Testis (tissue), 5 donors: ENCODE measurements at places on chromosomes 3 and 15. TPM values are rescaled to one million over a fixed set of nuclear protein-coding genes. Genes with fewer than 3 reads are reported as not detected.

- peak; percentile 97 for DNase-seq
- H3K27ac ChIP-seq, result peak overlapping the region; percentile 86
- H3K4me3 ChIP-seq, result peak overlapping the region; percentile 56
- no peaks in the 10 kb centered on the region for H3K36me3 ChIP-seq
- H3K27me3 ChIP-seq, result no peaks in the 10 kb centered on the region
These were observed 17.4 kb upstream of the CLK3 start for GRCh38 chr15:74598126-74598842.

DNA sequence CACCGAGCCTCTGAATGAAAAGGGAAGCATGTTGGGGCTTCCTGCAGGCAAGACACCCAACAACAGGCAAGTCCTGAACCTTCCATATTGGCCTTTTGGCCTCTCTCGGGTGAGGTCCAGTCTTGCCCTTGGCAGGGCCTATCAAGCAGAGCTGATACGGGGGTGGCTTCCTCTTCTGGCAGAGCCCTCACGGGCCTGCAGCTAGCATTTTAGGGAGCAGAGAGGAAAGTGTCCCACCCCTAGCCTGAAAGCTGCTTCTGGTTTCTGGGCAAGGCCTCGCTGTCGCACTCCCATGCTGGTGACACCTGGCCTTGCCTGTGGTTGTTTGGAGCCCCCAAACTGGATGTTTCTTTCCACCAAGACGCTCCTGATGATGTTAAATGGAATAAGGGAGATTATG is 31.8 kb upstream of the CTSH start:
- peaks cover 9% of the 10 kb centered on the region for H3K4me1 ChIP-seq
- H3K27ac ChIP-seq, result no peak overlapping the region
- no peaks in the 10 kb centered on the region for H3K27me3 ChIP-seq

GRCh38 chr15:86446253-86446640 is 366.6 kb downstream of the AGBL1 start:
- H3K4me3 ChIP-seq, result no peak overlapping the region
- no peak for DNase-seq
- no peak overlapping the region for H3K27ac ChIP-seq
- H3K27me3 ChIP-seq, result no peaks in the 10 kb centered on the region

GRCh38 chr15:99998661-99999101 is 265.4 kb upstream of the LYSMD4 start:
- H3K27ac ChIP-seq, result no peak overlapping the region
- no peaks in the 10 kb centered on the region for H3K27me3 ChIP-seq
- H3K4me3 ChIP-seq, result no peak overlapping the region
- H3K36me3 ChIP-seq, result no peaks in the 10 kb centered on the region
- DNase-seq, result no peak

DNA sequence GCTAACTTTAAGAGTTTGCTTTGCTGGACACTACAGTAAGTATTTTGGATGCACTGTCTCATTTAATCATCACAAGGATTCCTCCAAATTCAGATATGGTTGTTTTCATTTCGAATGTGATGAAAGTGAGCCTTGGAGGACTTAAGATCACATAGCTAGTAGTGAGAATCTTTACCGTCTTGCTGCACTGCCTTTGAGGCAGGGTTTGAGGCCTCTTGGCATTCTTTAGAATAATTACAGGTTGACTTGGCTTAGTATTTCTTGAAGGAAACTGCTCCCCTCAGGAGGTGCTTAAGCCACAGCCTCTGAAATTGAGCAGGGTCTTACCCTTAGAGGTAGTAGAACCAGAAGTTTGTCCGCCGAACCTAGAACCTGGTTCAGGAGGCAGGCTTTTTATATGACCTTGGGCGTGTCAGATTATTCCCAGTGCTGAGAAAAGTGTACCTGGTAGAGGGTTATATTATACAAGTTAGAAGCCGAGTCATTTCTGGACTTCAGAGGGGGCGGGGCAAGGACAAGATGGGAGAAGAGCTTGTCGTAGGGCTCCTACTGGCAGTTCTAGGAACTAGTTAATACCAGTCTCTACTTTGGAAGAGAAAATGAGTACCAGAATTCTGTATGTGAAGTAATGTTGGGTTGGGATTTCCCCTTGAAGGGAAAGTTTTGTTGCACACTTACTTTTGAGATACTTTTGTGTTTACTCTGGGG is 1.1 kb downstream of the TFG start:
- peaks cover 11% of the 10 kb centered on the region for H3K4me1 ChIP-seq
- H3K4me3 ChIP-seq, result peak overlapping the region; percentile 99
- DNase-seq, result peak; percentile 65
- no peaks in the 10 kb centered on the region for H3K36me3 ChIP-seq
- peak overlapping the region; percentile 99 for H3K27ac ChIP-seq

- no peak overlapping the region for H3K27ac ChIP-seq
- H3K27me3 ChIP-seq, result no peaks in the 10 kb centered on the region
- no peaks in the 10 kb centered on the region for H3K36me3 ChIP-seq
- peaks cover 4% of the 10 kb centered on the region for H3K4me1 ChIP-seq
These were observed 44.8 kb upstream of the MAP3K13 start for GRCh38 chr3:185318141-185318540.

DNA sequence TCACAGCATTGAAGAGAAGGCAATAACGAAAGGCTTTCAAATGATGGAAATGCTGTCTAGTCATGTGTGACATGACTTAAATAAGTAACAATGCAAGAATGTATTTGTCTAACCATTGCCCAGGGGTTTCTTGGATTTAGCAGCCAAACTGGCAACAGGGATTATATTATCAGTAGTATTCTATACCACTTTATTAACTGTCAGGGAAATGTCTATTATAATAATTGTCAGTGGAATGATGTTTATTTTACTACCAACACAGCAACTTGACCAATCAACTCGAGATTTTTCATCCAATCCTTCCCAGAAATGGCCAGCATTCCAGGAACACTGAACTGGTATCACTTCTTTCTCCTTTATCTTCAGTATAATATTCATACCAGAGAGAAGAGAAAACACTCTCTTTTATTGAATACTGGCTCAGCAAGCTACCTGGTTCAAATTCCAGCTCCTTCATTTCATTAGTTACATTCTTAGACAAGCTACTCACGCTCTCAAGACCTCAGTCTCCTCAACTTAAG is 66.2 kb downstream of the FOXP1 start:
- no peaks in the 10 kb centered on the region for H3K36me3 ChIP-seq
- H3K27ac ChIP-seq, result no peak overlapping the region
- no peak for DNase-seq

GRCh38 chr15:38455092-38455491 is 1.2 kb downstream of the FAM98B start:
- H3K36me3 ChIP-seq, result no peaks in the 10 kb centered on the region
- peak overlapping the region; percentile 86 for H3K4me3 ChIP-seq
- no peaks in the 10 kb centered on the region for H3K27me3 ChIP-seq
- peaks cover 8% of the 10 kb centered on the region for H3K4me1 ChIP-seq
- no peak for DNase-seq

GRCh38 chr3:15467227-15468181 is 40.1 kb downstream of the EAF1 start:
- no peaks in the 10 kb centered on the region for H3K4me1 ChIP-seq
- no peak overlapping the region for H3K27ac ChIP-seq
- no peaks in the 10 kb centered on the region for H3K36me3 ChIP-seq
- DNase-seq, result no peak
- H3K27me3 ChIP-seq, result no peaks in the 10 kb centered on the region

GRCh38 chr3:169477790-169478189 is 185.7 kb downstream of the MECOM start:
- H3K4me1 ChIP-seq, result no peaks in the 10 kb centered on the region
- H3K36me3 ChIP-seq, result no peaks in the 10 kb centered on the region
- no peak overlapping the region for H3K4me3 ChIP-seq
- H3K27me3 ChIP-seq, result no peaks in the 10 kb centered on the region

DNA sequence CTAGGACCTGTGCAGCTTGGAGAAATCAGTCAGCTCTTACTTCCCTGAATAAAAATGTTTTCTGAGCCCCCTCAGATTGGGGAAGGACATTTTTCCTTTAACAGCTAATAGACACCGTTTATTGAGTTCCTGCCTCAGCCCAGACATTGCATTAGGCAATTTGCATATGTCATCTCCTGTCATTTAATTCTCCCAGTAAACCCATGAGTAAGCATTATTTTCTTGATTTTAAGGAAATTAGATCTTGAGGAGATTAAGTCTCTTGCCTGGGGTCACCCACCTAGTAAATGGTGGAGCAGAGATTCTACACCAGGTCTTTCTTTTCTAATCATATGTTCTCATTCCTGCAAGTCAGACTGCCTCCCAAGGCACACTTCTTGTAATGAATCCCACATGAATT is 78.5 kb upstream of the SCN5A start:
- no peak overlapping the region for H3K4me3 ChIP-seq
- H3K4me1 ChIP-seq, result no peaks in the 10 kb centered on the region
- H3K36me3 ChIP-seq, result no peaks in the 10 kb centered on the region
- no peak for DNase-seq

DNA sequence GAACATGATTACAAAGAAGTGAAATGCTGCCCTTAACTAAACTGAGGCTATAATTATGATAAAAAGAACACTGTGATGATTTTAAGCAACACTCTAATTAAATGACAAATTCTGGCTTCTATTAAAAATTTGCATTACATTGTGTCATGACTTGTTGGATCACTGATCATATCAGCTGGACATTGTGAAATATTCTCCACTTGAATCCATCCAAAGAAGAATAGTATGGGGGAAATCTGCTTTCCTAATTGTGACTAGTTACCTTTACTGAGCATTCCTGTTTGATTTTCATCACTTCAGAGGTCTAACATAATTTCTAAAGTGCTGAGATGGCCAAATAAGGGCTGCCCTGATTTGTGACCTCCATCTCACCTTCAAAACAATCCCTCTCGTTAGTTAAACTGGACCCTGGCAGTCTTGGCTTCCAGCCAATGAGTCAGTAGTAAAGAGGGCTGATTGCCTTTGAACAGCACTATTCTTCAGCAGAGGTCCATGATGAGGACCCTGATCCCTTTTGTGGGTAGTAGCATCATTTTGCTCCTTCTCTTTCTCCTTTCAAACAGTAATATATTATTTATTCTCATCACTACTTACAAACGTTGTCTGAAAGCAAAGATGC is 53.5 kb upstream of the LEKR1 start:
- no peaks in the 10 kb centered on the region for H3K36me3 ChIP-seq
- DNase-seq, result no peak
- no peak overlapping the region for H3K4me3 ChIP-seq
- H3K4me1 ChIP-seq, result no peaks in the 10 kb centered on the region

- DNase-seq, result no peak
- H3K27me3 ChIP-seq, result no peaks in the 10 kb centered on the region
- H3K4me3 ChIP-seq, result no peak overlapping the region
- no peak overlapping the region for H3K27ac ChIP-seq
- no peaks in the 10 kb centered on the region for H3K36me3 ChIP-seq
These were observed 24.1 kb upstream of the MINAR1 start for GRCh38 chr15:79408041-79408440.

GRCh38 chr15:77487888-77488287 is 67.2 kb downstream of the HMG20A start:
- H3K27me3 ChIP-seq, result no peaks in the 10 kb centered on the region
- H3K4me3 ChIP-seq, result no peak overlapping the region
- no peak for DNase-seq
- no peak overlapping the region for H3K27ac ChIP-seq
- H3K4me1 ChIP-seq, result peaks cover 11% of the 10 kb centered on the region
- no peaks in the 10 kb centered on the region for H3K36me3 ChIP-seq

DNA sequence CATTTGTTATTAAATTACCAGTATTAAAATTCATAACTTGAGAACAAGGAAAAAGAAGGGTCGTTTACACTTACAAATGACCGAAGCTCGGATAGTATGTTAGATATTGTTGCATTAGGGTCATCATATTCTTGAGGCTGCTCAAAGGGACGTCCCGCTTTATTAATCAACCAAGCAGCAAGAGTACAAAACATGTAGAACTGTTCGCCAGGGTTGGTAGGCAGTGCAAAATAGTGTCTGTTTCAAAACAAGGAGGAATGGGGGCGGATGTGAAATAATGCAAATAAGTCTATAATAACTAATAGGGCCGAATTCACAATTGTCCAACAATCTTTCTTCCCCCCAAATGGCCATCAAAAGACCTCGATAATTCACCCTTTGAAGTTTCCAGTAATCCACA is 2.9 kb downstream of the IFT57 start:
- H3K27me3 ChIP-seq, result no peaks in the 10 kb centered on the region
- H3K36me3 ChIP-seq, result no peaks in the 10 kb centered on the region
- DNase-seq, result no peak
- no peak overlapping the region for H3K4me3 ChIP-seq
- no peak overlapping the region for H3K27ac ChIP-seq

DNA sequence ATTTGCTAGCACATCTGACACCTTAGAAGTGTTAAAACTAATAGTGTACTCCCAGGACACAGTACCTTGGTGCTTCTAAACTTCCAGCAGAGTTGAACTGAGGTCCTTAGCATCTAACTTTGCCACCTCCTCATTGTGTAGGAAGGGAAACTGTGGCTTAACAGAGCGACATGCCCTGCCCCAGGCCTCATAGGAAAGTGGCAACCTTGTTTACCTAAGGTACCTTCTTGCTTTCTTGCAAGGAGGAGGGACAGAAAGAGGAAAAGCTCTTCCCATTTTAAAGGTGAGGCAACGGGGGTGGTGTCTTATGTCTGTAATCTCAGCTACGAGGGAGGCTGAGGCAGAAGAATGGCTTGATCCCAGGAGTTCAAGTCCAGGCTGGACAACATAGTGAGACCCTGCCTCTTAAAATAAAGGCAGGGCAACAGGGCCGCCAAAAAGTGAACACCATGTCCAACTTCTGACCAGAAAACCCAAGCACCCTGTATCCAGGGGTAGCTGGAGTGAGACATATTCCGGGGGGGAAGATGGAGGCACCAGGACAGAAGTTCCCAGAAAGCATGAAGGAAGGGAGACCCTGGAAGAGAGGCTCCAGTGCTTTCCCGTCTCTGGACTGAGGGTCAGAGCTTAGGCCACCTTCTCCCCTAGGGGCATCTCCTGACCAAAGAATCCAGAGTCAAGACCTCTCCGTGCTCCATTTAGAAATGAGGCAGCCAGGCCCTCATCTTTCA is 540 bp upstream of the KLHL40 start:
- peak overlapping the region; percentile 36 for H3K4me3 ChIP-seq
- H3K27me3 ChIP-seq, result no peaks in the 10 kb centered on the region
- DNase-seq, result no peak

DNA sequence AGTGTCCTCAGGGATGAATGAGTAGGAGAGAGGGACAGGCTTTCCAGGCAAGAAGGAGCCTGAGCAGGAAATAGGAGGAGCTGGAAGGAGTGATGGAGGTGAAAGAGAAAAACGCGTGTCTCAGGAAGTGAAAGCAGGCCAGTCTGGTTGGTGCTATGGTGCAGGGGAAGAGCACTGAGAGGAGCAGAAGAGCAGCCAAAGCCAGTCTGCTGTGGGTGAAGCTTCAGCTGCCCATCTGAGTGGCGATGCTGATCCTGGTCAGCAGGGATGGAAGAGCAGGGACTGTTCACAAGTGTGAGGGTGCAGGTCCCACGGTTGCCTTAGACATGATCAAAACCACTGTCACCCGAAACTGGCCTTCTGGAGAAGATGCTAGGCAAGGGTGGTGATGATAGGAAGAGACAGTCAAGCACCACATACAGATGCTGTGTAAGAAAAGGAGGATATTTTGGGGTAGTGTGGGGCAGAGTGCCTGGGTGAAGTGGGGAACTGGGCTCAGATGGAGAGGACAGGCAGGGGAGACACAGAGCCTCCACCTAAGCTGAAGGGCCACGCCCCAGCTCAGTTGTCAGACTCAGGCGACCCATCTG is 5.5 kb upstream of the KY start:
- no peaks in the 10 kb centered on the region for H3K27me3 ChIP-seq
- H3K4me3 ChIP-seq, result no peak overlapping the region
- H3K27ac ChIP-seq, result no peak overlapping the region

CLRN1 gene
- total RNA-seq, result 0.43 TPM

FEZF2 gene
- not detected for total RNA-seq

PTPRG gene
- total RNA-seq, result 107 TPM

SYNPR gene
- not detected for total RNA-seq

KY gene
- total RNA-seq, result 0.37 TPM
